ENCODE measurements at places on chromosomes 1 and 21.

- no peak for DNase-seq
Measured at GRCh38 chr1:115702959-115703358, 61.2 kb downstream of the VANGL1 start.

- DNase-seq = no peak
Measured at GRCh38 chr1:54791880-54792522, 9.1 kb downstream of the TTC22 start.

- DNase-seq = no peak
Measured at GRCh38 chr1:20339811-20340457, 49.3 kb downstream of the VWA5B1 start.

- DNase-seq = no peak
Measured at GRCh38 chr21:26443291-26443690, 129.8 kb downstream of the CYYR1 start.

DNA sequence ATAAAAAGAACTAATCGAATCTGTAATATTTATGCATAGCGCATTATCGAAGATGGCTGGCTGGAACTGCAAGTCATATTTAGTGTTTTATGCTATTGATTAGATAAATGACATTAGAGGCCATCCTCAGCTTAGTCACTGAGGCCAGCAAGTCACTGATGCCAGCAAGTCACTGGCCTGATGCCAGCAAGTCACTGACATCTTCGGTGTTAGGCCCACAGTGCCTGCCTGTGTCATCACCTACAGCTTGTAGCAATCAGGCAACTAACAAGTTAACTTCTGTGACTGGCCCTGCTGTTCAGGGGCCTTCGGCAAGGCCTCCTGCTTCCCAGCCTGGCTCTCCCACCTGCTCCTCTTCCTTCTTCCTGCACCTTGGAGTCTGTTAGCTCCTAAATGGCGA lies 65.6 kb upstream of the SCCPDH start:
- DNase-seq = no peak

DNA sequence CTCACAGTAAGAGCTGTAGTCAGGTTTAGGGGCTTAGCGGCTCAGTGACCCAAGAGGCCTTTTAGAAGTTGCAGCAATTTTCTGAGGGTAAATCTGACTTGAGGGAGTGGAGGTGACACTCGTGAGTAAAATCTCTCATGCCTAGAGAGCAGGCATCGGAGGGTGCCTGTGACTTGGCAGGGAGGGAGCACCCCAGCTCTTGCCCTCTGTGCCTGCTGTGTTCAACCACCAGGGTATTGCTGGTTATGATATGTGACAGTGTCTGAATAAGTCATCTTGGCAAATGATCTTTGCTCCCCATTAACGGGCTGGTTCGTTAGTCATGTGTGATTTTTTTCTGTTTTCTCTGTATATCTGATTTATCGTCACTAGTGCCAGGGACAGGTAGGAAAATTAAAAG lies 5.9 kb downstream of the MAN1C1 start:
- no peak for DNase-seq

GRCh38 chr1:203591626-203592025 lies 35.0 kb upstream of the ATP2B4 start:
- DNase-seq = no peak

DNA sequence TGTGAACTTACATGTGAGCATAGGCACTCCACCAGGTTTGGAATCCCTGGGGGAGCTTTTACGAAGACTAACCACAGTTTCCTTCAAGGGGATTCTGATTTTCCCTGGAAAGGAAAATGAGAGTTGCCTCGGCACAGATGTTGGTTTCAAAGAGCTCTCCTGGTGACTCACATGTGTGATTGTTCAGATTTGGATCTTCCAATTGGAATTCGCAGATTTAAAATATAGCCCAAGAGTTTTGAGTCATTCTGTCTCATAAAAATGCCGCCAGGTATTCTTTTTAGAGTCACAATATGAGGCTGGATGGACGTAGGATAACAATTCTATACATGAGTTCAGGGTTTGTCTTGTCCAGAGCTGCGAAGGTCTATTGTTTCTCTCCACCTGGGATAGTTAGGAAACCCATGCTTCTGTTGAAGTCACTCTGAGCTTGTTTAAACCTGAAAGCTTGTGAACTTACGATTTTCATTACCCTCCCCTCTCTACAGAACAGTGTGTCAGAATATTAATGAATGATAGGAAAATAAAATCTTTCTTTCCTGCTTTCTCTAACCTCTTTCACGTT lies 64.9 kb downstream of the TGFB2 start:
- DNase-seq = no peak

DNA sequence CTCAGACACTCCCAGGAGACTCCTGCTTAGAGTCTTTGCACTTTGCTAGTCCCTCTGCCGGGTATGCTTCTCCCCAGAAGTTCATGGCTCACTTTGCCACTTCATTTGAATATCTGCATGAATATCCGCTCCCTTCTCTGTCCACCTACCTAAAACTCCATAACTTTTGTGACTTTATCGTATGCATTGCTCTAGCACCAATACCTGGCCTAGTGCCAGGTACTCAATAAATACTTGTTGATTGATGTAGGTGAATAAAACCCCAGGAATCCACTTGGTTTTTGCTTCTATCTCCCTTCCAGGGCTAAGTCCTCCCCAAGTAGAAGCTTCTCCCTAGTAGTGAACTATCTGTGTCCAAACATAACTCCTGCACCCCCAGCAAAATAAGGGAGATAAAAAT lies 27.8 kb upstream of the CTTNBP2NL start:
- DNase-seq = no peak

- no peak for DNase-seq
Measured at GRCh38 chr21:32112195-32112594, 166.7 kb downstream of the MIS18A start.

DNA sequence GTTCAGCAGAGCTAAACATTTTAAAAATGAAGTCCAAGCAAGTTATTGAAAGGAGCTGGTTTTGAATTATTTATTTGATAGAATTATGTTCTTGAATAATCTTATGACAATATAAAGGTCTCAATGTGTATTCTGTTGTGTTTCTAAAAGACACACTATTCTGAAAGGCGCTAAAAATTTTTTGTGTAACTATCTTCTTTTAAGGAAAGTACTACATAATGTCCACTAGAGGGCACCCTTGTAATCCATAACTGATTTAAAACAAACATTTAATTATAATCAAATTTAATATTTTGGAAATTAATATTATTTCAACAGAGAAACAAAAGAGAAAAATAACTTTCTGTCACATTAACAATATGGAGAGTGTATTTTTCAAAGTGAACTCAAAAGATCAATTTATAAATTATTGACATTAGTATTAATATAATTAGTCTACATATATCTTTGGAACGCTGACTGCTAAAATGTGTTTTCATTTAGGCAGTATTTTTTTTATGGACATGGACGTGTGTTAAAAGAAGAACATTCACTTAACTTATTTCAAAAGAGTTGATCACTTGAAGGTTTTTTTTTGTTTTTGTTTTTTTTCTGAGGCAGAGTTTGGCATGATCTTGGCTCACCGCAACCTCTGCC lies 248.4 kb downstream of the DENND1B start:
- peak; percentile 27 for DNase-seq

DNA sequence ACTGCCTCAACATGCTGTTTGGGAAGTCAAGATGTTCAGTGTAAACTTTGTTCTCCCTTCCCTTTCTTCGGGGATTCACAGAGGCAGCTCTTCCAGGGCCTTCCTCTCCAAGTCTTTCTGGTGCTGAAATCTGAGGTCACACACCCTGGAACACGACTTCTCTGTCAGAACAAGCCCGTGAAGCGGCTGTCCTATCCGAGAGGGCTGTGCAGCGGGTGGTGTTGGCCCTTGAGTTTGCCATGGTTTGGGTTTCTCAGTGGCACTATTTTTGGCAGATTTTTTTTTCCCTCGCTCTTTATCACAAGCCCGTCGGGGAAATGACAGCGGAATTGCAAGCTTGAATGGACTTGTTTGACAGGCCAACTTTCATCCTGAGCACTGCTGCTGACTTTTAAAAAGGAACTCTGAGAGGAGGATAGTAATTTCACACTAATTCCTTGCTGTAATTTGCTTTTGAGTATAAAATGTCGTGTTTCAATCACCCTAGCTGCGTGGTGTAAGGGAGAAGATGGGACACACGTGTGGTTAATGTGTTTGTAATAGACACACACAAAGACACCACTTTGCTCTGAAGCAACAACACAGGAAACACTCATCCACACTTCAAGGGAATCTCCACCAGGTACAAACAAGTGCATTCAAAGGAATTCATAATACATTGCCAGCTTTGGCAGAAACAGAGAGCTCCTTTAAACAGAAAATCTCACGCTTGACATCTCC lies 60.1 kb upstream of the TARBP1 start:
- no peak for DNase-seq

- DNase-seq = no peak
Measured at GRCh38 chr21:42685036-42685435, 31.6 kb downstream of the PDE9A start.

DNA sequence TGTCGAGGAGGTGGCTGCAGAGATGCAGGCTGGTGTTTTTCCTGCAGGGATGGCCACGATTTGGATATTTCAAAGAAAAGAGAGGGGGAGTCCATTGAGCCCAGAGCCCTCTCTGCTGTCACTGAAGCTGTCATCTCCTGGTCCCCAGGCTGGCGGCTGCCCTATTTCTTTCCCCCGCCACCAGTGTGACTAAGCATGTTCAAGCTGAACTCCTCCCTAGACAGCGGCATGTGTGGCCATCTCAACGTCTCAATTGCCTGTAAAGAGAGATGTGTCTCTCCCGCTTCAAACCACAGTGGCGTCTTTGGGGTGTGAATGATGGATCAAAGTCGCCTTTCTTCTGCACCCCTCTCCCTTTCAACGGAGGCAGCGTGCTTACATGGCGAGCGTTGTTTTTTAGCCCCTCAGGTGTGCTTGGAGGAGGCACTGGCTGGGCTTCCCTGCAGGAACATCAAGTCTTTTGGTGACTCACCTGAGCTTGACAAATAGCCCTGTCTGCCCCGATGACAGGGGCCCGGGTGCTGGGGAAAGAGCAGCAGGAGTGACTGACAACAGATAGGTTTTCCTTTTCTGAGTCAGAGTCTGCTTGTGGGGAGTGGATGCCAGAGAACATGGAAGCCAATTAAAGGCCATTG lies 346.4 kb upstream of the AJAP1 start:
- no peak for DNase-seq

DNA sequence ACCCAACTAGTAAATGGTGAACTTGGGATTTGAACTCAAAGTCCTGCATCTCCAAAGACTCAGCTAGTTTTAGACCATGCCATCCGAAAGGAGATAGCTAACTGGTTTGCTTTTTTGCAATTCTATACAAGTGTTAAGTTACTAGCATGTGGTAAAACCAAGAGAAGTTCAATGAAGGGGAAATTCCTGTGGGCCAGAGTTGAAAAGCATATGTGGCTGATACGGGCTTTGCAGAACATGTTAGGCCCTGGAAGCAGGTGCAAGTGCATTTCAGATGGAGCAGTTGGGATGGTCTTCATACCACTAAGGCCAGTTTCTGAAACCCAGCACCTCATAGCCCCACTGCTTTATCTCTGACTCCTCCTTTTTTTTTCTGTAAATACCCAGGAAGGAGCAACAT lies 620.9 kb downstream of the PLPP3 start:
- DNase-seq = no peak

- DNase-seq = peak; percentile 35
Measured at GRCh38 chr1:41809692-41810091, 109.0 kb downstream of the HIVEP3 start.

DNA sequence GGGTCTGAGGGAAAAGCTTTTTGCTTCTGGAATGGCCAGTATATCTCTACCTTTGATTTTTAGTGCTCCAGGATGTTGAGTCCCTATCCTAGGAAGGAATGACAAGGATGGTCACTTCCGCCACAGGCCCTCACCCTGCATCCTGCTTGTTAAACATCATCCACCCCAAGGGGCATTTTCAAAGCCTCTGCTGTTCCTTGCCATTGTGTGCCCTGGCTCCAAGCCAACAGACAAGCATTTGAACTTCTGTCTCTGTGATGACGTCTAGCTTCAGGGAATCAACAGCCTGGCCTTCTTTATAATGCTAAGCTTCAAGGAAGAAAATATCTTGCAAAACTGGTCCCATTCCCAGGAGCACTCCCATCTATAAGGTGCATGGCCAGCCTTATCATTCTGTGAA lies 12.3 kb upstream of the JAM2 start:
- no peak for DNase-seq

GRCh38 chr1:43618521-43619313 lies 31.2 kb upstream of the KDM4A start:
- no peak for DNase-seq

DNA sequence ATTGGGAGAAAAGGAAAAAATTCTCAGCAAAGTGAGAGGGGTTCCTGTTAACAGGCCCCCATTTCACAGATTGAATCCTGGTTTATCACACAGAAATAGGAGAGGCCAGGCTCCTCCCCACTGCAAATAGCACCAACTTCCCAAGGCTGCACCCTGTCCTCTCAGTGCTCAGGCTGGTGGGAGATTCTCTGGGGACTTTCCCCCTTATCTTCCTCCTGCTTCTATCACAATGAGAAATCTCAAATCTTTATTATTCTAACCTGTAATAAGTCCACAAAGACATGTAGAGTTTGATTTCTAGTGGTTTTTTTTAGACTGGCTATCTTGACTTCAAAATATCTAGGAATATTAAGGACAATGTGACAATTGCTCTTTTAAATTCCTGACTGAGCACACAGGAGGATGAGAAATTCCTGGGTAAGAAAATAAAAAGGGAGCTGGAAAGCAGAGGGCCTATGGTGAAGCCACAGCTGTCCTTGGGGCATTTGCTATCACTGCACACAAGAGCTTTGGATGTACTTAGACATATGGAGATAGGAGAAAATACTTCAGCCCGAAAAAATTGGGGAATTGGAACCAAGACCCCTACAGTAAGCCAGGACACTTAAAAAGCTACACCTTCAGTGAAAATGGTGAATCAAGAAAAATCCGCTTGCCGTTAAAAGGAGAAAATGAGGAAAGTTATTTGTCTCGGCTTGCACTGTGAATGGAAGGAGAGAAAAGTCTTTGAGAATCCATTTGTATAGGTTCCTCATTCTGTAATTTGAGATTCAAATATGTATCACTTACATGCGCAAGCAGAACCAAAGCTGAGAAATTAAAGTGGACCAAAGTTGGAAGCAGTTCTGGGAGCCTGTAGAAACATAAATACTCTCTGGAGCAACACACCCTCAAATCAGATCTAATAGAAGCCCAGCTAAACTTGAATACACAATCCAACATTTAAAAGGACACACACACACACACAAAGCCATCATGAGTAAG lies 65.9 kb upstream of the C1orf105 start:
- no peak for DNase-seq

DNA sequence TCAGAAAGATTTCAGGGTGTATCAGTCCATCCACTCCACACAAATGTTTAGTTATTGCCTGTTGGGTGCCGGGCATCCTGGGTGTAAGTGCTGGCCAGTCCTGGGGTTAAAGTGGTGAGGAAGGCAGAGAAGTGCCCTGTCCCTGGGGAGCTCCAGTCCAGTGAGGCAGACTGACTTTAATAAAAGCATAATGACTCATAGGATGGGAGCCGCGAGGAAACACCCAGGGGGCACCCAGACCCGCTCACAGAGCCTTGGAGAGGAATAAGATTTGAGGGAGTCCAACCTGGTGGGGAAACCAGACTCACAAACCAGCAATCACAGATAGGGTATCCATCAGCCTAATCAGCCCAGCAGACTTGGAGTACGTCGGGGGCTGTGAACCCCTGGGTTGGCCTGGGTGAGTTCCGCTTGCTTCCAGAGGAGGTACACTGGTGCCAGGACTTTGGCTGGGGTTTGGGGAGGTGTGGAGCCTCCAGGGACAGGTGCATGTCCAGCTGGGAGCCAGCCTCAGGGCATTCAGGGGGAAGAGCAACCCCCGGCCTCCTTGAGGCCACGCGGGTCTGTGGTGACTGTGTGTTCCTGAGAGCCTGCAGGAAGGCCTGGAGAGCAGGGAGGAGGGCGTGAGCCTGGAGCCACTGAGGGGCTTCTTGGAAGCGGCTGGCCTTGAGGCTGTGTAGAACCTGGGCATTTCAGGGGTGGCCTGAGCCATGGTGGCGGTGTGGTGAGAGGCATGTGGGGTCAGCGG lies 3.7 kb downstream of the PEAR1 start:
- DNase-seq = no peak

GRCh38 chr1:20227704-20228103 lies 41.4 kb upstream of the PLA2G2C start:
- no peak for DNase-seq

All from GM13976 (cell line).